Stimulated activated CD4-positive, alpha-beta T cell treated with anti-CD3 and anti-CD28 coated beads, Interleukin-1b, Interleukin-23, amount 100 ng/mL, for 1 hour (primary cell): ENCODE measurements at places on chromosomes 12 and 14.

DNA sequence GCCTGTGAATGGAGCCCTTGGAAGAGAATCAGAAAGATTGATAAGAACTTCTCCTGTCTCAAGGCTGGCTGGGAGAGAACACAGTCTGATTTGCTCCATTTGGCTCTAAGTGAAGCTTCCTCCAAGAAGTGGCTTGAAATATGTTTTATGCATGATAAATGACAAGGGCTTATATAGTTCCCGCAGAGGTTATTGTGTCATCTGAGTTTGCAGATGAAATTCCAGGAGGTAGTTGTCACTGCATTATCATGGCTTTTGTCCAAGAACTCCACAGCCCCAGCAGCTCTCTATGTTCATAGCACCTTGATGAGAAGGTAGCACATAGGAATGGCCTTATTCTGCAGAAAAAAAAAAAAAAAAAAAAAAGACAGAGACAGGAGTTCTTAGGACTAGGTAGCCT is 108.5 kb downstream of the DACT1 start:
- no peak for DNase-seq

DNA sequence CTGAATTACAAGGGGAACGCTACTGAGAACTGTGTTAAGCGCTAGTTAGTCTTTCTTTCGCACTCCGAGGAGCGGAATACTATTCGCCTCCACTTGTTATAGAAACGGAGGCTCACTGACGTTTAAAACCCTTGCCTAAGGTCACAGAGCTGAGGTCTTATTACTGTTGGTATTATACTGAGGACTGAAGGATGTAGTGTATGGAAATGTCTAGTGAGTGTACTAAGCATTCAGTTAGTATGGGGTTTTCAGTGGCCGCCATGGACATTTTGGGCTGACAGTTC is 826 bp downstream of the ACADS start:
- DNase-seq = no peak

DNA sequence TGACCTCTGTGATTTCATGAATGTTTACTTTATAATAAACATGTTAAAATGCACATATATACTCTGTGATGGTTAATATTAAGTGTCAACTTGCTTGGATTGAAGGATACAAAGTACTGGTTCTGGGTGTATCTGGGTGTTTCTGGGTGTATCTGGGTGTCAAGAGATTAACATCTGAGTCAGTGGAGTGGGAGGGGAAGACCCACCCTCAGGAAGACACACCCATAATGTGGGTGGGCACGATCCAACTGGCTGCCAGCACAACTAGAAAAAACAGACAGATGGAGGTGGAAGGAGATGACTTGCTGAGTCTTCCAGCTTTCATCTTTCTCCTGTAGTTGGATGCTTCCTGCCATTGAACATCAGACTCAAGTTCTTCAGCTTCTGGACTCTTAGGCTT is 11.9 kb downstream of the NUP37 start:
- no peak for DNase-seq

GRCh38 chr12:106031761-106032622 is 106.8 kb downstream of the NUAK1 start:
- no peak for DNase-seq

- DNase-seq = no peak
These were observed 1.1 kb downstream of the PDE3A start for GRCh38 chr12:20369305-20370013.

- no peak for DNase-seq
These were observed 28.5 kb downstream of the FAM222A start for GRCh38 chr12:109741970-109742703.

DNA sequence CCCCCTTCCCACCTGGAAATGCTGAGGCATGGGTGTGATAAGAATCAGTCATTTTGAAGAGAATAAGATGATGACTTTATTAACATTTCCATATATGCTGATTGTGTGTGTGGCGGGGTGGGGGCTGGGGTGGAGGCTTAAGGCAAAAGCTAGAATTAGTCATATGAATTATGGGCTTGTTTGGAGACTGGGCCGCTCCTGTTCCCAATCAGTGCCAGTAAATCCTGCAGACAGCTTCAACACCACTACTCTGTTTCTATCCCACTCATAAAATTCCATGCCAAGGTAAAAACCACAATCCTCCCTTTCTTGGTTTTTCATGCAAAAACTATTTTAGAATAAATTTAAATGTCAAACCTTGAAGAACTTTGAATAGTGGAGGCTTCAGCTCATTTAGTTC is 29.9 kb upstream of the SLC38A2 start:
- DNase-seq = no peak

- DNase-seq = no peak
These were observed 3.5 kb downstream of the SLC7A7 start for GRCh38 chr14:22811722-22812121.

DNA sequence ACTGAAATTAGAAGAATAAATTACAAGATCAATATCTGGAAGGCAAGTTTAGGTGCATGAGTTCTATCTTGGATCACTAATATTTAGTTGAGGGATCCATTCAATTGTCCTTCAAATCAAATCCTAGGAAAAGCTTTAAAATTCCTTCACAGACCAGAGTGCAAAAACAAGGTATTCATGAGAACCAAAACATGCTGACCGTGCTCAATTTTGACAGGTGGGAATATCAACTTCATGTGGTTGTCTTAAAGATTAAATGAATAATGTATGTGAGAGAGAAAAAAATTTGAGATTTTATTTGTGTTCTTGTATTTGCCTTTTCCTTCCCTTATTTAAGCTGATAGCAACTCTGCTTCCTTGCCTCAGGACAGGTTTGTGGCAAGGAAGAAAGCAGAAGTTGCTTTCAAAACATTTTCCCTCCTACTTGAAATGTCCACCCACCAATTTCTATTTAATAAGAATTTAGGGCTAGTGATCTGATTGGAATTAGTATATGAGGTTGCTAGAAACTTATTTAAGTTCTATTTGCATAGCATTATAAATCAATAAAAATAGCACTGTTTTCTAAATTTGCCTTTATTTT is 4.9 kb upstream of the PPP1R12A start:
- no peak for DNase-seq

DNA sequence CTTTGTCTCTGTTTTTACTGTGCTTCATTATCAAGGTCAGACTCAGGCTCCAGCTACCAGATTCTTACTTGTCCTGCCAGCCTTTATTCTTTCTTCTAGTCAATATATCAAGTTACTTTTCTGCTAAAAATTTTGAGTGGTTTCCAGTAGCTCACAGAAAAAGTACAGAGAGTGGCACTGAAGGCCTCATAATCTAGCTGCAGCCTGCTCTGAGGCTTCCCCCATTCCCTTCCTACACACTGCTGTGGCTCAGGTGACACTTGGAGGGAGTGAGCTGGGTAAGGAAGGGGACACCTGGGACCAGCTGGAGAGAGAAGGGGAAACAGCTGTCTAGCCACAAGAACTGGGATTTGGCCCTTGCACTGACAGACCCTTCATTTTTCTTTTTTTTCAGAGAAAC is 25.4 kb downstream of the TTC6 start:
- no peak for DNase-seq

GRCh38 chr14:81313775-81314429 is 86.2 kb downstream of the STON2 start:
- DNase-seq = no peak
